ENCODE measurements at places on chromosomes 11 and 22. TPM values are rescaled to one million over a fixed set of nuclear protein-coding genes. Genes with fewer than 3 reads are reported as not detected.

The ACTN3 gene
- polyA plus RNA-seq: 0.60 TPM

The TMEM151A gene
- polyA plus RNA-seq: 0.24 TPM

DNA sequence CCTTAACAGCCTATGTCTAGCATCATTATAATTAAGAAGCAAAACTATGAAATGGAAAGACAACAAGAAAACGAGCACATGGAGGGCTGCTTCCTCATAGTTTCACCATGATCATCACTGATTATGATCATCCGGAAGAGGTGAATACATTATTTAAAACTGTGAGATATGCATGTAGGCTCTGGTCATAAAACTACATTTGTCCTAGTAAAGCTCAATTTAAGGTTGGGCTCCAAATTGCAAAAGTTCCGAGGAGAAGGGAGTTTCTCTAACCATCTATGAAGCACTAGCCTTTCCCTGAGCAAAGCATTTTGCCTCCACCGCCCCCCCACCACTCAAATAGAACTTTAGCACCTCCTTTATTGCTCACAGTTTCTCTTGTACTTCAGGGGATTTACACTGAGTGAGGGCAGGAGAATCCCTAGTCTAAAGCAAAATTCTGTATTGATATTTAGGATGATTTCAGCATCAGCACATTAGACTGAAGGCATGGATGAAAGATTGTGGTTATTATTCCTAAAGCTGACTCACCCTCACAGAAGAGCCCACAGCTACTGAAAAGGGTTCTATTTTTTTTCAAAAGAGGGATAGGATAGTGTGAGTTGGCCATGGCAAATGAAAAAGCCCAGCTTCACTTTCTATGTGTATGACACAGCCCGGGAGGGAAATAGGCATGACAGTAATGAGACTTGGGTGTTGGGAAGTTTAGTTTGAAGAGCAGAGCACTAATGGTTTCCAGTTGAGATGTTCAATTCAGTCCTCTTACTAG, 203.4 kb downstream of the CADM1 start:
- DNase-seq: no peak

GRCh38 chr11:131522851-131523250, 152.4 kb downstream of the NTM start:
- DNase-seq: no peak

DNA sequence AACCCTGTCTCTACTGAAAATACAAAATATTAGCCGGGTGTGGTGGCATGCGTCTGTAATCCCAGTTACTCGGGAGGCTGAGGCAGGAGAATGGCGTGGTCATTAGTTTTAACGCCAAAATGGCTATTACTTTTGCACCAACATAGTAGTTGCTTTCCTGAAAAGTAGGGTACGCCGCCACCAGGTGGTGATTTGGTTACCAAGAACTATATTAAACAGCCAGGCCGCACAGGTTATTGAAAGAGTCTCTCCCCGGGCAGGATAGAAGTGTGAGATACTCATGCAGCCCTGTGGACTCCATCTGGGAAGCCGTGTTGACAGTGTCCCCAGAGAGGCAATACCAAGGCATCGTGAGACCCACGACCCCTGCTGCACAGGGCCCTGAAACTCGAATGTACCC, 24.6 kb upstream of the LRRC32 start:
- no peak for DNase-seq

- no peak for DNase-seq
Measured at GRCh38 chr11:19323502-19323901, 82.8 kb upstream of the E2F8 start.

DNA sequence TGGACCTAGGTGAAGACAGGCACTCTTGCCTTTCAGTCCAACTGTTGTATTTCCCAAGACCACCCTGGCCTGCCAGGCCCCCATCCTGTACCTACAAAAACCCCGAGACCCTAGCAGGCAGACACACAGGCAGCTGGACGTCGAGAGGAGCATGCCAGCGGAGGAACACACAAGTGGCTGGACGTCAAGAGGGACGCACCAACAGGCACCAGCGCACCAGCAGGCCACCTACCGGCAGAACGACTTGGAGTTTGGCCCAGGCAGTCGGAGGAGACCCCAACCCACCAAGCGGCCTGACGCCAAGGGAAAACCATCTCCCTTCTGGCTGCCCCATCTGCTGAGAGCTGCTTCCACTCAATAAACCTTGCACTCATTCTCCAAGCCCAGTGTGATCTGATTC, 1883.4 kb upstream of the RAG2 start:
- no peak for DNase-seq

All from left renal cortex interstitium (tissue), 4 donors.